ENCODE measurements at places on chromosomes 12 and 14.

DNA sequence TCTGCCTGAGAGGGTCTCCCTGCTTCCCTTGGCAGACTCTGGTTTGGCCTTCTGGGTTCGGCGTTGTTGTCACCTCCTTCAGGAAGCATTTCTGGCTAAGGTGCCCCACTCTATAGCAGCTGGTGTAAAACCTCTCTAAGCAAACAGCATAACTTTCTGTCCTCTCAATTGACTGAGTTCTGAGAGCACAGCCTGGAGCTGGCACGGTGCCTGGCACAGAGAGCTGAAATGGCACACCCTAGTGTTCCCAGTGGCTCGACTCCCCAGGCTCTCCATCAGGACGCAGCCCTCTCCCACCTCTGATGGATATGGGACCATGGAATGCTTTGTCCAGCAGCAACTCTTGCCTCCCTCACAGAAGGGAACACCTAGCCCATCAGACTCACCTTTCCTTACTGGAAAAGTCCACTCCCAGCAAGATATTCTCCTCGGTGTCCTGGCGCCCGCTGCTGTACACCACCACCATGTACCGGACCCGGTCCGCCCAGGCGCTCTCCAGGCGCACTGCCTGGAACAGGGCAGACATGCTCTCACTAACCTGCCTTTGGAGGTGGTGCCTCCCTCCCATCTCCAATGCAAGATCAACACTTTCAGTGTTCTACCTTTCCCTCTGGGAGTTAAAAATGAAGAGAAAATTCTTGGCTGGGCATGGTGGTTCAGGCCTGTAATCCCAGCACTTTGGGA, 40.6 kb downstream of the SSH1 start:
- no peak for DNase-seq

DNA sequence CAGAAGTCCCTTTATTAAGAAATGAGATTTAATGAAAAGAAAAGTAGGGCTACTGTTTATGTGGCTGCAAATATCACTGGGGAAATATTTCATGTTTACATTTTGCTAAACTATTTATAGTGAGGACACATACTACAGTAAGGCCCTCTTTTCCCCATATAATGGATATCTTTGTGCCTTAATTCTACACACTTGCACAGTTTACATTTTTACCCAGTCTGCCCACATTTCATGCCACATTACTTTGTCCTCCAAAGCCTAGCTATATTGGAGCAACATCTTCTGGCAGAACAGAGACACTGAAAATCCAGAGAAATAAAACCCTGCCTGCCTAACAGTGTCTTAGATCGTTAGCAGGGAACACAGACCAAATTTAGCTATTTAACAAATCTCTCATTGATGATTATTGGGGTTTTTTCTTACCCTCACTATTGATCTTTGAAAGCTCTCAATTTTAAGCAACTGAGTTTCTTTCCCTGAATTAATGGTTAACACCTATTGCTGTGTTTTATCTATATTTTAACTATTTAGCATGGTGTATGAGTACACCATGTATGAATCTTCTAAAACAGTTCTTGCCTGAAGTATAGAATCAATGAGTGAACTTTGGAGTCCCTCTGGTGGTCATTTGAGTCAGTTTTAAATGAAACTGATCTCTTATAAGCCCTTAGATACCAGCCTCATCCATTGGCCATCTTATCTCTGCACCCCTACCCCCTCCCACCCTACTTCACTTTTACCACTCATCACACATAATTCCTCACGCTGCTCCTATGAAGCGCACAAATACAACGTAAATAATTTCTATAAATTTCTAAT, 170.2 kb downstream of the BCAT1 start:
- no peak for DNase-seq

DNA sequence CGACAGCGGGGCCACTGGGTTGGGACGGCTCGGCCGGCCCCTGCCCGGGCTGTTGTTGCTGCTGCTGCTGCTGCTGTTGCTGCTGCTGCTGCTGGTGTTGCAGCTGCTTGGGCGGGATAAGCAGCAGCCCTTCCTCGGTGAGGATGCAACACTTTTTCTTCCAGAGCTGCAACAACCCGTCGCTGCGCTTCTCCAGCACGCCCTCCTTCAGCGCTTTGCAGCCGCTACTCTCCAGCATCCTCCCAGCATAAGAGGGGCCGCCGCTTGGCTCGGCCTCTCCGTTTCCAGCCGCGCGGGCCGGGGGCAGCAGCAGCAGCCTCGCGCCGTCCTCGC, 529 bp downstream of the PHLDA1 start:
- no peak for DNase-seq

DNA sequence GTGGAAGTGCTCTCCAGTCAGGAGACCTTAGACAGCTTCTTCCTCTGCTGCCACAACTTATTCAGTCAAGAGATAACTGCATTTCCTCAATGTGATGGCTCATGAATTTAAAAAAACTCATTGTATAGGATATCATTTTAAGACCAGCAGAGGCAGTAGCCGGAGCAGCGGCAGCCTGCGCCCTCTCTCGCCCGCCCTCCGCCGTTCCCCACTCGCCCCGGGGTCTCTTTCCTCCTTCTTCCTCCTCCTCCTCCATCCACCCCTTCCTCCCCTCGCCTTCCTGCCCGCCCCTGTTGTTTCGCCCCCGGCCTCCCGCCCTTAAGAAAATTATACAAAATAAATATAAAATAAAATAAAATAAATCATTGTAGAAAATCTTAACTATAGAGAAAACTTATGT, 687.6 kb downstream of the FLRT2 start:
- no peak for DNase-seq

DNA sequence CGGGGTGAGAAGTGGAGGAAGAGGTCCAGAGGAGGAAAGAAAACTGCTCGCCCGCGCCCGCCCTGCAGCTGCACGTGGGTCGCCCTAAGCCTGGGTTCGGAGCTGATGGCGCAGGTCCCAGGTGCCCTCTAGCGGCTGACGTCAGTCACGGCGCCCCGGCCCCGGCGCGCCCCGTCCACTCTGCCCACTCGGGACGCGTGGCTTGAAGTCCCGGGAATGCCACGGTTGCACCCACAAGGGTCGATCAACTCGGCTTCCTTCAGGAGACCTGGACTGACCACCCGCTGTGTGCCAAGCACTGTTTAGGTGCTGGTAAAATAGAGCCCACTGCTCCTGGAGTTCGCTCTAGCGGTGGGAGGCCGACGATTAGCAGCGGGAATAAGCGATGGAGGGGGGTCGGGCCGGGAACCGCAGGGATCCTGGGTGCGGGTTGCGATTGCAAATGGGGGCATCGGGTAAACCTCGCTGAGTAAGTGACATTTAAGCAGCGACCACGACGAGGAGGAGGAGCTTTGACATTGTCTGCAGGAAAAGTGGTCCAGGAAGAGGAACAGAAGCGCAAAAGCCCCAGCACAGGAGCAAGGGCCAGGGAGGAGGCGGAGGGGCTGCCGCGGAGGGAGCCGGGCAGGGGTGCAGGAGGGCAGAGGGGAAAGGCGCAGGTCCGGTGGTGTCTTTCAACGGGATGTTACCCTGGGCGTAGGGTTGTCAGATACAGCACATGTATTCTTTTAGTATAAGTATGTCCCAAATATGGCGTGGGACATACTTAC, 5.1 kb upstream of the ZNF839 start:
- DNase-seq: peak; percentile 84

DNA sequence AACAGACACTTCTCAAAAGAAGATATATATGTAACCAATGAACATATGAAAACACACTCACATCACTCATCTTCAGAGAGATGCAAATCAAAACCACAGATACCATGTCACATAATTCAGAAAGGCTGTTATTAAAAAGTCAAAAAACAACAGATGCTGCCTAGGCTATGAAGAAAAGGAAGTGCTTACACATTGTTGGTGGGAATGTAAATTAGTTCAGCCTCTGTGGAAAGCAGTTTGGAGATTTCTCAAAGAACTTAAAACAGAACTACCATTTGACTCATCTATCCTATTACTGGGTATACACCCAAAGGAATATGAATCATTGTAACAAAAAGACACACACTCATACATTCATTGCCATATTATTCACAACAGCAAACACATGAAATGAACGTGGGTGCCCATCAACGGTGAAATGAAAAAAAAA, 35.1 kb downstream of the EIF2S3B start:
- DNase-seq: no peak

DNA sequence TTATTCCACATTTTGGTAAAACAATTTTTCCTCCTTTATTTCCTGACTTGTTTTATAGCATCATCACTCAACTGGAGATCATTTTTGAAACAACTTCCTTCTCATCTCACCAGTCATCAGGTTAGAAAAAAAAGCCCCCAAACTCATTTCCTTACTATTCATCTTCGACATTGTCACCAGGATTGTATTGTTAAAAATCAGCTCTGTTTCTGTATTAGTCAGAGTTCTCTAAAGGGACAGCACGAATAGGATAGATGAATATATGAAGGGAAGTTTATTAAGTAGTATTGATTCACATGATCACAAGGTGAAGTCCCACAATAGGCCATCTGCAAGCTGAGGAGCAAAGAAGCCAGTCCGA, 392.6 kb downstream of the FUT8 start:
- DNase-seq: no peak

DNA sequence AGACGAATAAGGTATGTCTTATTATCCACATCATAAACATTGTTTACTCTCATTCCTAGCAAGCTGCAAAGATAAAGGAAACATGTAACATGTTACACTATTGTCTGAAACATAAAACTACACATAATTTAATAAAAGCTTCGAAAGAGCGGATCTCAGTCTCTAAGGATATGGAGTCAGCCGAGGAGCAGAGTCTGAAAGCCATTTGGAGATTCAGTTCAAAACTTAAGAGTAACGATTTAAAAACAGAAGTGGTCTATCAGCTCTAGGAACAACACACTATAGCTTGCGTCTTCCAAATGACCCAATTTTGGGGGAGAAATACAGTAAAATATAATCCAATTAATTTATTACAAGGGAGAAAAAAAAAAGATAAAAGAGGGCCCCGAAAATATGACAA, 775 bp downstream of the NEMF start:
- DNase-seq: no peak

DNA sequence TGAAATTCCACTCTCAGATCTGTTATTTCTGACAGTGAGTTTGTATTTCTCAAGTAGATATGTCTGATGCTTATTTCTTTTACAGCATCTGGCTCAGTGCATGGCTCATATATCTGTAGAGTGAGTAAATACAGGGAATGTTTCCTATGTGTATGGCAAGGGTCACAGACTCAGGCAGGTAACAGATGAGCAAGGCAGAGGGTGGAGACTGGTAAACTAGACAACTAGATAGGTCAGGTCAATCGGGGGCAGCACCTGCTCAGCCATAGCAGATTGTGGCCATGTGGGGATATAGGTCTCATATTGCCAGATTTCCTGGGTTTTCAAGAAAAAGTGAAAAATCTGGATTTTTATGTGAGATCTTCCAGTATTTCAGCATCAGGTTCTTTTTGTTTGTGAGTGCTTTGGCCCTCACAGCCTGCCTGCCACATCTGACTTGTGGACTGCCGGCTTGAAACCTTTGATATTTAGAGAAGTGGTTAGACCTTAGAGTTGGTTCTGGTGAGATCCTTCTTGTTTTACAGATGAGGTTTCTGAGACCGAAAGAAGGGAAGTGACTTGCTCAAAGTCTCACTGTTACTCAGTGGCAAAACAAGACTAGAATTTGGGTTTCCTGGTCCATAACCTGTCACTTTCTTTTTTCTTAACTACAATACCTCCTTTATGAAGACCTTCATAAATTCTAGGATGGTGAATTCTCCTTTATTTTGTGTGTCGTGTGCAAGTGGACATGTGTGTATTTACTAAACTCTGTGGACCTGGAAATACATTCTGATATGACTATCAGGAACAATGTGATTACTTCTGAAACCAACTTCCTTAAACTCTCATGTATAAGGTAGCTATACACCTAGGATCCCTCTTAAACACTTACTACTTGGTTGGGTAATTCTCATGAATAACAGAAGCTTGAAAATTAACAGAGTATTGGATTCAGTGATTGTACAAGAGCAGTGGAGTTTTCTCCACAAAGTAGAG, 34.4 kb downstream of the PROX2 start:
- no peak for DNase-seq

GRCh38 chr12:78725951-78726580, 138.5 kb upstream of the SYT1 start:
- DNase-seq: no peak

GRCh38 chr14:81450100-81450531, 50.0 kb upstream of the STON2 start:
- no peak for DNase-seq

- DNase-seq: no peak
Observed at GRCh38 chr14:75280291-75280830, 1.7 kb downstream of the FOS start.

GRCh38 chr12:96091833-96092232, 56.4 kb upstream of the LTA4H start:
- DNase-seq: no peak

DNA sequence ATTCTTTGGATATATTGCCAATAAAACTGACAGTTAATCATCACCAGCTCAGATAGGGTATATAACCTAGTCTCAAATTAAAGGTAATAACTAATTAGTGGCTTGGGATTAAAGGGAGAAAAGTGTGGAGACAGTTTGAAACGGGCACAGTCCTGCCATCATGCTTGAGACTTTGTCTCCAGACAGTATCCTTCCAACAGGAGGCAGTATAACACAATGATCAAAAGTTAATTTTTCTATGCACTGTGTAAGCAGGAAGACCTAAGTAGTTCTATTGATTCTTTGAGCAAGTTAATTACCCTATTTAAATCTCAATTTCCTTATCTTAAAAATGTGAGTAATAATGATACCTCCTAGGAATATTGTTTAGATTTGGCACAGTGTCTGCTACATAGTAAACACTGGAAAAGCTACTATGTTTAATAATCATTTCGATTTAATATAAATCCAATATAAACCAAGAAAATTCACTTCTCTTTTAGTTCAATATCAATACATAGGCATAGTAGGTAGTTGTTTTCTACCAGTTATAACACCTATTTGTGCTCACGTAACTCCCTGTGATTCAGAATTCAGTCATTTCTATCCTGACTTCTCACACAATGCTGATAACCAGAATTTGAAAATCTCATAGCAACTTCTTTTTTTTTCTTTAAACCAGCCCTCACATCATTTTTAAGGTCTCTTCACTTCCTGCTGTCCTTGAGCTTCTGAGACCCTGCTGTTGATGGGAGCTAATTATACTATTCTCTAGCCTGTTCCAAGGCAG, 53.7 kb downstream of the GALNT4 start:
- DNase-seq: no peak

DNA sequence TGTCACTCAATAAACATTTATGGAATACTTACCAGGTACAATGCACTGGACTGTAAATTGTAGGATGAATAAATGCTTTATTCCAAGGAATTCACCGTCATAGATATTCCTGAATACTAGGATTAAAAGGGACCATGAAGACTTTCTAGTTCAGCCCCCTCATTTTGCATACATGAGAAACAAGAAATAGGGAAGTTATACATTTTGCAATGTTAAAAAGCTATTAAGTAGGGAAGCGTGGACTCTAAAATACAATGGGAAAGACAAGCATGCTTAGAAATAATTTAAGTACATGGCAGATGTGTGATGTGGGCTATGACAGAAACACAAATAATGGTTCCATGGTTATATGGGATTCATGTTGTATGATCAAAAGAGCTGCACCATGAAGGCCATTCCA, 89.4 kb upstream of the SYT10 start:
- DNase-seq: no peak

- DNase-seq: no peak
Observed at GRCh38 chr14:35407306-35407630, 2.7 kb upstream of the NFKBIA start.

- no peak for DNase-seq
Observed at GRCh38 chr12:1662761-1663439, 28.0 kb upstream of the ADIPOR2 start.

GRCh38 chr12:56377310-56377988, 14.8 kb upstream of the APOF start:
- DNase-seq: no peak

- DNase-seq: no peak
Observed at GRCh38 chr14:52073251-52073650, 4.4 kb upstream of the NID2 start.

GRCh38 chr12:27331927-27332324, 710 bp upstream of the BMAL2 start:
- no peak for DNase-seq
